ENCODE measurements at places on chromosomes 2 and 18.

DNA sequence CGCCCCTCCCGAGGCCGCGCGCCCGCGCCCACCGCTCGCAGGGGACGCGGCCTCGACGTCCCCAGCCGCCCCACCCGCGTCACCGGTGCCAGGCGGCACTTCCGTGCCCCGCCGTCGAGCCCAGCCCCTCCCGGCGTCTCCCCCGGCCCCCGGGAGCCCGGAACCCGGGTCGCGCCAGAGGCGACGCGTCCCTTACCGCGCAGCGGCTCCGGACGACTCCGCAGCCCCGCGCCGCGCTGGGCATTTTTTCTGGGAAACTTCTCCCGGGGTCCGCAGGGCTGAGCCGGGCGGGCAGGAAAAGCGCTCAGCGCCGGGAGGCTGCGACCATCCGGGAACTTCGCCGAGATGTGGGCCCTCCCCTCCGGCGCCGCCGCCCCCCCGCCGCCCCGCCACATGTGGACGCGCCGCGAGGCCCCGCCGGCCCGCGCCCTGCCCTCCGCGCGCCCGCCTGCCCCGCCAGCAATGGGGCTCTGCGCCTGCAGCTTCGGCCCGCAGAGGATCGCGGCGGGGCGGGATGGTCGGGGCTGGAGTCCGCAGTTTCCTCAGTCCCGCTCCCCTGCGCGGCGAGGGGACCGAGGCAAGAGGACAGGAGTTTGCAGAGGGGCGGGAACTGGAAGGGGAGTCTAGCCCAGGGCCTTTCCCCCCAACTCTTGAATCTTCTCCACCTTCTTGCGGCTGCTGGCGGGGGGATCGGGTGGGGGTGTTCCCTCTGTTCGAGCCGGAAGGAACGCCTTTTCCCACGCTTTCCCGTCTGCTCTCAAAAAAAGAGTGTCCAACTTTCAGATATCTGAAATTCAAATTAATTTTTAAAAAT lies 81.5 kb downstream of the CHRNA1 start:
- peak; percentile 55 for DNase-seq

DNA sequence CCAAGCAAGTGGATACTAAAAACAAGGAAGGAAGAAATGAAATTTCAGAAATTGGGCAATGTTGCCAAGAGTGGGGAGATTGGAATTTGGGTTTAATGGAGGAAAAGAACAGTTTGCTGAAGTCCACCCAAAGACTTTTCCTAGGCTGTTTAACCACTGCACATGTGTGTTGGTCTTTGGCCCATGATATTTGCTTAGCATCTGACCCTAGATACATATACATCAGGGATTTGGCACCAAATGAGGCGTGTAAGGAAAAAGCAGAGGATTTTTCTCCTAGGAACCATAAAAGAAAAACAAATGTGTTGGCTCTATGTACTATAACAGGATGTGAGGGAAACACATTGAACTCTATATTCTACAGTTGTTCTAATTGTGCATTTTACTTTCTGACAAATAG lies 80.7 kb upstream of the CD28 start:
- no peak for DNase-seq

DNA sequence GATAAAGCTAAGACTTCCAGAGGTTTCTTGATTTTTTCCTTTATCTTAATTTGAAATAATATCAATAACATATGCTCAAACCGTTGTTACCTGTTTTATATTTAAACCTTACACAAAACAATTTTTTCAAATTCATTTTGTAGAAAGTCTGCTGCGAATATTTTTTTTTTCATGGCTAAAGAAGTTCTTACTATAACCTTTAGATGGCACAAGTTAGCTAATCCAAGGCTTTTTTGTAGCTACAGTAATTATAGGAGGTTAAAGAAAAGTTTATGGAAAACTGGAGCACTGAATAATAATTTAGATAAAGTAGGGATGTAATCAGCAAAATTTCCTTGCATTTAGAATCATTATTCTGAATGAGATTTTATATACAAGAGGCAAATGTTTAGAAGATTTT lies 78.0 kb upstream of the PNPT1 start:
- peak; percentile 63 for DNase-seq

DNA sequence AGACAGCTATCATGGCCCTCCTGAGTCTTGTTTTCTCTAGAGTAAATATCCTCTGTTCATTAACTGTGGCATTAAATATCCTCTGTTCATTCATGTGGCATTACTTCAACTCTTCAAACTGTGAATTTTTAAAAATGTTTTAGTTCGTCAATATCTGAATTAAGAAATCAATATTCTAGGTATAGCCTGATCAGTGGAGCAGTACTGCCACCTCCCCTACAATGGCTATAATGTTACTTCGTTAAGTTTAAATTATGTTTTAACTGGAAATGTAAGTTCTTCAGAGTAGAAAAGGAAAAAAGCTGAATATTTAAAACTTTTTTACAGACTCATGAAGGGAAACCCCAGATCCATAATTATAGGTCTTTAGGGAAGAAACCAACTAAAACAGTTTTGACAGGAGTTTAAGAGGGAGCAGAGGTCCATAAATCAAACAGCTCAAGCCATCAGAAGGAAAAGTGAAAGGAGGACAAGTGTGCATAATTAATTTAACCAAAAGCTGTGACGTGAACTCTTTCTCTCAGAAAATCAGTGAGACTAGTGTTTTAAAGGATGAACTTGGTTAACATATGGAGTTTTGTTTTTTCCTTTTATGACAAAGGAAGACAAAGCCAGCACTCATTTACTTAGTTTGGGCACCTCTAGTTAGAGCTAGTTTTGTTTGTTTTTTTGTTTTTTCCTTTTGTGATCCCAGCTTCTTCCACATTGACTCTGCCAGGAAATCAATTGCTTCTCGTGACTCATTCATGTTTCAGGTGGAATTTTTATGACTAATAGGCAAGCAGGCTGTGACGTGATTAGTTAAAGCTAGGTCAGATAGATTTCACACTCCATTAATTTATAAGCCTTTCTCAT lies 44.9 kb downstream of the RBBP8 start:
- peak; percentile 85 for DNase-seq

DNA sequence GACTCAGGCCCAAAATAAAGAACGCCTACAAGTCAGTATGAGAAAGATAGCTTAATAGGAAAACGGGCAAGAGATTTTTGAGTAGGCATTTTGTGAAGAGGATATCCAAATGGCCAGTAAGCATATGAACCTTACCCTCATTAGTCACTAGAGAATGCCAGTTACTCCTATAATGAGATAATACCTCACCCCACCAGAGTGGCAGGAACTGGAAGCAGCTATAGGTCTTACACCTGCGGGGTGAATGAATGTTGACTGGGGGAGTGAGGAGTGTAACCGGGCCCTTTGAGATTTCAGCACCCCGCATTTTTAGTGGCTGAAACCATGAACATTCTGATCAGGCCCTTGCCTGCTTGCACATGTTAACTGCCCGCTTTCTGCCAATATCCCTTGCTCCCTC lies 7.5 kb upstream of the PTPN2 start:
- DNase-seq = no peak

DNA sequence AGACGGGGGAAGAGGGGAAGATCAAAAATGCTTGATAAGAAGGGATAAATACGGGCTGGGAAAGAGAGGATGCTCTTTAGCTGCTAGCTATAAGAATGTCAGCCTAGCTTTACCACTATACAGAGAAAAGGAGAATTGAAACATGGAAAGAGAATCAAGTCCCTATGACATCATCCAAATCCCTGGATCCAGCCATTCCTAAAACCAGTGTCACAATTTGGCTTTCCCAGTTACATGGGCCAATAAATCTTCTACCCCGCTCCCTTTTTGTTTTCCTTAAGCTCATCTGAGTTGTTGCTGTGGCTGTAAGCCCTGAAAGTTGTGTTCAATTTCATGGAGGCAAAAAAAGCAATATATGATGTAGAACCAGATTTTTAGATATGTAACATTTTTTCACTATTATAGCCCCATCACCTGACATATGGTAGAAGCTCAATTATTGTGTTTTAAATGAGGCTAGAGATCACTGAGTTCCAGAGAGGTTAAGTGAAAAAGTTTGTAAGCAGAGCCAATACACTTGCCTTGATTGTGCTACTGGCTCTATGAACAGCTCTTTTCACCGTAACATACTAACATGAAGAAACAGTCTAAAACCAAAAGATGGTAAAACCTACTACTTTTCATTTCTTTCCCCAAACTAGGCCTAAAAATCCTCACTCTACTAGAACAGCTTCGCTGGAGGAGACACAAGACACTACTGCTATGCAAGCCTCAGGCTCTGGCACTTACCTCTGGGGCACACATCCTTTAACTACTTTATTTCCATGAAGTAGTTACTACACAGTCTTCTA lies 4.3 kb downstream of the HNRNPLL start:
- DNase-seq = no peak

GRCh38 chr18:39751161-39751560 lies 2185.6 kb upstream of the CELF4 start:
- DNase-seq = no peak

DNA sequence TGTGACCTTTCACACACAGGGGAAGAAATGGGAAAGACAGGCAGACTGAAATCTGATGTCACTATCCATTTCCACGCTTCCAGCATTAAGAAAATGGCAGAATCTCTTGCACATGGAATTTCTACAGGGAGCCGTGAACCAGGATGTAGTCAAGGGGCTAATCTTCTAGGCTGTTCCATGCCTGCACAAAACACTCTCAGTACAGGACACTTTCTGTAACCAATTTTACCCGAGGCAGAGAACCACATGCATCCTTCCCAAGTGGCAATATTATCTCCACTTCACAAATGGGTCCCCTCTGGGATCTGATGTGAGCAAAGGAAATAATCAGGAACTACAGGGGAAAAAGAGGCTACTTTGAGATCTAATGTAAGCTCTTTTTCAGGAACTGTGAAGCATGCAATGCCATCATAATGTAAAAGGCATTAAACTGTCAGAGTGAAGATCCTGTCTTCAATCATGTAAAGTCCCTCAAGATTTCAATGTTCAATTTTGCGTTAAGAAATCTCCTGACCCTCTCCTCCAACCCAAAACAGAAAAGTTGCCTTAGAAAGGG lies 236.9 kb downstream of the RBM43 start:
- DNase-seq = no peak

- no peak for DNase-seq
These were observed 160.9 kb upstream of the EPC2 start for GRCh38 chr2:148483665-148484064.

DNA sequence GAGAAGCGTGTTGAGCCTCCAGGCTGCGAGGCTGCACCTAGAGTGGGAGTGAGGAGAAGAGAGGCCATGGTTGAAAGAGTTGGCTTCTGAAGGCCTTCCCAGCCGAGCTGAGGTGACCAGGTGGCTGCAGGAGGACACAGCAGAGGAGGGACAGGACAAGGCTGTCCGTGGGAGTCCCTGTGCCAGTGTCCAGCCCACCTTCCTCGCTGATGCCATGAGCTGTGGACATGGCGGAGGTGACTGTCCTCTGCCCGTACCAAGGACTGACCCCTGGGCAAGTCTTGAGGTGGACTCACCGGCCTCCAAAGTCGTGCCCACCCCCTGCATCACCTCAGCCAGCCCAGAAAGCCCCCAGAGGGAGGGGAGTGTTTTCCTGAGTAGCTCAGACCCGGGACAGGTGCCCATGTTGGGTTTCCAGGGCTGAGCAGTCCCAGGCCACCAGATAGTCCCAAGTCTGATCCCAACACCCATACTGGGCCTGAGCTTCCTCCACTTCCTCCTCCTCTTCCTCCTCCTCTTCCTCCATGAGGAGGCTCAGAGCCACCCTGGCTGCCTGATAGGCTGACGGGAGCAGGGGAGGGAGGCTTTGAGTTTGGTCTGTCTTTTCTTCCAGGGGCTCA lies 43.0 kb upstream of the FOSL2 start:
- DNase-seq = no peak

DNA sequence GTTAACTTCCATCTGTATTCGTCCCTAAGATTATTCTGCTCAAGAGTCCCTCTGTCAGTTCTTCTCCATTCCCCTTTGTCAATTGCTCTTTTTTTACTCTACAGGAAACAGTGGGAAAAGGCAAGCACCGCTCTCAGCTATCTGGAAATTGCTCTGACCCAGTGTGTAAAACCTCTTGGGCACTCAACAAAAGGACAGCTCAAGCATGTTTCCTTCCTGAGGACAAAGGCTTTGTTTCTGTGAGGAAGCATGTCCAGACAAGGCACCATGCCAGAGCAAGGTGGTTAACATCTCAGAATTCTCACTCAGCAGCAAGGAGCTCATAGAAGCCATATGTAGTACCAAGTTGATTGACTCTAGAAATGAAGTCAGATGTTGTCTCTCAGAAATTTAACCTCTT lies 735.6 kb downstream of the TSN start:
- no peak for DNase-seq

DNA sequence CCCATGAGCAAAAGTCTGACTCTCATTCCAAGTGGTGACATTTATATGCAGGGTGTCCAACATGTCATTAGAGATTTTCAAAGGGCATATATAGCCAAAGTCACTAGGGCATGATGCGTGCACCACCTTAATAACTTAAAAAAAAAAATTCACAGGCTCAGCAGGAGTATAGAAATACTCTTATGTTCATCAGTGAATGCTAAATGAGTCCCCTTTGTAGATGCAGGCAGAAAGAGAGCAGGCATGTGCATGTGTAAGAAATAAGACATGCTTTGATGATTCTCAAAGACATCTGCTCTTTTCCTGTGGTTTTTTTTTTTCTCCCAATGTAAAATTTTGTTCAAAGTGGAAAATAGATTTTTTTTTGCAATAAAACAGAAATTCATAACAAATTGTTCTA lies 112.3 kb upstream of the AQP4 start:
- DNase-seq = no peak

GRCh38 chr2:138744713-138745112 lies 35.5 kb downstream of the NXPH2 start:
- DNase-seq = no peak

GRCh38 chr18:43122955-43123354 lies 7.5 kb upstream of the RIT2 start:
- no peak for DNase-seq

- DNase-seq = no peak
These were observed 85.5 kb downstream of the ITSN2 start for GRCh38 chr2:24274809-24275208.

DNA sequence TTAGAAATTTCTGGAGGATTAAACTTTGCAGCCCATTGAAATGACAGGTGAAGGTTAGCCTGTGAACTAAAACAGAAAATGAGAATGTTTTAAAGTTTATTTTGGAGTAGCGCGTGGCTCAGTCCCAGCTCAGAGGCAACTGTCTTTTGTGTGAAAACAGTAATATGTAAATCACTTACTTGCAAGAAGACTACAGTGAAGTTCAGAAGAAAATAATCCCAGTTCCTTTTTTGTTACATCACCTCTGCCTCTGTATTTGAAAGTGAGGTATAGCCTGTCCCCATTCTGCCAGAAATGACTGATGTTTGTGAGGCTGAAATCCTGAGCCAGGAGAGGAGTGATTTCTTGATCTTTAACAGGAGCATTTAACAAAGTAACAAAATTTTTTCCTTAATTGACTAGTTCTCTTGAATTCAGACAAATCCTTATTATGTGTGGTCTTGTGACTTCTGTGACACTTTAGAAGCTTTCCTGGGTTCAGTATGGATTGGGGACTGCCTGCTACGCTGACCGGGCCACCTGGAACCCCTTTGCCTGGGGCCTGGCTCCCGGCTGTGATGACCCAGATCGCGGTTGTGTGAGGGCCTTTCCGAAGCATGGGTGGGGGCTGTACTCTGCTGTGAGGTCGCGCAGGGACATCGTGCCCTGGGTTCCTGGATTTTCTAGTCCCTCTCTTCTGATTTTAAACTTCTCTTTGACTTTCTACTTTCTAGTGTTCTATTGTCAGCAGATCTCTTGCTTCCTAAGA lies 24.3 kb downstream of the TRAPPC12 start:
- DNase-seq = no peak
